ENCODE measurements at places on chromosomes 5 and 9.

GRCh38 chr9:74415995-74416394 is 81.1 kb upstream of the RORB start:
- DNase-seq = no peak

DNA sequence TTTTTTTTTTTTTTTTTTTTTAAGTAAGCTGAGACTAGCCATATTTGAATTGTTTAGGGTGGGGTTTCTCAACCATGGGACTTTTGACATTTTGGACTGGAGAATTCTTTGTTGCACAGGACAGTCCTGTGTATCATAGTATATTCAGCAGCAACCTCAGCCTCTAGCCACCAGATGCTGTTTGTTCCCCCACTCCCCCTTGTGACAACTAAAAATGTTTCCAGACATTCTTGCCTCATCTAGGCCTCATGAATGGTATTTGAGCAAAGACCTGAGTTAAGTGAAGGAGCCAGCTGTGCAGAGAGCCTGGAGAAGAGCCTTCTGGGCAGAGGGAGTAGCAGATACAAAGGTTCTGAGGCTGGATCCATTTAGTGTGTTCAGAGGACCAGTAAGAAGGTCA is 155.9 kb downstream of the SGCD start:
- DNase-seq = no peak

GRCh38 chr5:149407323-149408251 is 28.5 kb upstream of the IL17B start:
- no peak for DNase-seq

DNA sequence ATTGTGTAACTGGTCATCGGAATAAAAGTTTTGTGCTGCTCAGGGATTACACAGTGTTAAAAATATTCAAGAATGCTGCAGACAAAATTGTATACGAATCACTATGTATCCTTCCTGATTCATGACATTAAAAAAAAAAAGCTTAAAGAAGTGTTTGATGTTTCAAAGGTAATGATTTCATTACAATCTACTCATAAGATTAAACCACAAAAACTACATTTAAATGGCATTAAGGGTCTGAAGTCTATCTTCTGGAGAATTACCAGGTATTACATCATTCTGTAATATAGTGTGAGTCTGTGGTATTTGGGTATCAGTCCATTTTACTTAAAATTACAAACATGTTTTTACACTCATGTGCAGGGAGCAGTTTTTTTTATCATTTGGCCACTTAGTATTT is 324.4 kb downstream of the NDUFS4 start:
- no peak for DNase-seq

DNA sequence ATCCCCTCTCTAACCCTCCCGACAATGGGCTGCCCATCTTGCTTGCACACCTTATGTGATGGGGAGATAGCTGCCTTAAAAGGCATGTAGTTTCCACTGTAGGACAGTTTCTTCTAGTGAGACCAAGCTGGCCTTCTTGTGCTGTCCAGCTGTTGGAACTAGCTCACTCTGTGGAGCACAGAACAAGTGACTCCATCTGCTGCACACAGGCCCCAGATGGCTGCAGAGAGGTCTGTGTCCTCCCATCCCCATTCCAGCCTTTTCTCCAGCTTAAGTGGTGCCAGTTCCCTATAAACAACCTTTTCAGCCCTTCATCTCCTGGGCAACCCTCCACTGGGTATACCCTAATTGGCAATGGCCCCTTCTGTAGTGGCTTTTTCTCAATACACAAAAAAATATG is 18.7 kb upstream of the PSD2 start:
- no peak for DNase-seq

DNA sequence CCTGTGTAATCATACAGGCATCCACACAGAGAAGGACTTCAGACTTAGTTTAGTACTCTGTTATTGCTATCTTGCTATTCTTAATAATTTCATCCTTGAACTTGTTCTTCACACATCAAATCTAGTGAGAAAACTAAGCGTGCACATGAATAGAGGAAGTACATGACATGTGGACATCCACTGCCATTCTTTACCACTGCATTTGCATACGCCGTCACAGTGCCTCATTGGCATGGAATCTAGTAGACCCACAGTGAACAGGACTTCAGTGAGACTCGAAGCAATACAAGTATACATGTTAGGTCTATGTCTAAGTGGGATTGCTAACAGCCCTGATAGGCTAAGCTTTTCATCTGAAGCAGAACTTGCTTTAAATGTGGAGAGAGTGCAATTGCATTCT is 592.1 kb downstream of the TLE4 start:
- DNase-seq = no peak

- no peak for DNase-seq
Observed at GRCh38 chr9:76159293-76159926, 234.8 kb downstream of the RFK start.

DNA sequence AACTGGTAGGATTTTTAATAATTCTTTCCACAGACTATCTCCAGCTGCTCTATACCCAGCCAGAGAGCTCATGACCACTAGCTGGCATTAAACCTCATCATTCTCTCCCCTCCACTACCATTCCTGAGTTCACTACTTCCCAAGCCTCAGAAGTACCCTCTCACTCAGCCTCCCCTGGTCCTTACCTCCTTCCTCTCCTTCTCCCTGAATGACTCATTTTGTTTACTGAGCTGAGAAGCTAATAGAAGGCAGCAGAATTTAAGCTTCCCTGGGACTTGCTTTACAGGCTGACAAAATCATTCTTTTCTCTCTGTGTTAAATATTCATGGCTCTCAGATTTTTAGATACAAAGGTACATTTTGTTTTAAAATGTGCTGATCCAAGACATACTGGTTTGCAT is 305.4 kb downstream of the TLR4 start:
- no peak for DNase-seq

DNA sequence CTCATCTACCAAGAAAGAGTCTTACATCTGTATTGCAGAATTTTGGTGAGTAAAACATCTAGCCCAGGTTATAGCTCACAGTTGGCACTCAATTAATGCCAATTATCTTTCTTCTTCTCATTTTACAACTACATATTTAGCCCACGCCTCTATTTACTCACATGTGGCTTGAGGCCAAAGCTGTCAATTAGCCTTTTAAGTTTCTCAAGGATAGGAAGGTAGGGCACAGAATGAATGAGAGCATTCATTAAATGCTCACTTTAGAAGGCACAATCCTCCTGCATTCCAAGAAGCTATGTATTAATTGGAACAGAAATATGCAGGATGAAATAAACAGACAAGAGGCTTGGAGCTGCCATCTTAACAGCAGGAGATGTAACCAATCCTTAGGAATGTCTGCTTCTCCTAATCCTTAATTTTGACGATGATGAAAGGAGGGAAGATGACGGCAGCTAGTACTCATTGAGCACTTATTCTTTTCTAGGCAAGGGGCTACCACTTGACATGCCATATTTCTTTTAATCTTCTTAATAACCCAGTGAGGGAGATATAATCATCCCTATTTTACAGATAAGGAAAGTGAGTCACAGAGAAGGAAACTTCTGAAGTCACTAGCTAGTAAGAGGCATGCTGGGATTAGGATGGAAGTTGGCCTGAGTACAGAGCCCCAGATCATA is 30.8 kb upstream of the PANK3 start:
- DNase-seq = no peak

GRCh38 chr5:157390551-157391297 is 69.3 kb upstream of the NIPAL4 start:
- DNase-seq = peak; percentile 89

DNA sequence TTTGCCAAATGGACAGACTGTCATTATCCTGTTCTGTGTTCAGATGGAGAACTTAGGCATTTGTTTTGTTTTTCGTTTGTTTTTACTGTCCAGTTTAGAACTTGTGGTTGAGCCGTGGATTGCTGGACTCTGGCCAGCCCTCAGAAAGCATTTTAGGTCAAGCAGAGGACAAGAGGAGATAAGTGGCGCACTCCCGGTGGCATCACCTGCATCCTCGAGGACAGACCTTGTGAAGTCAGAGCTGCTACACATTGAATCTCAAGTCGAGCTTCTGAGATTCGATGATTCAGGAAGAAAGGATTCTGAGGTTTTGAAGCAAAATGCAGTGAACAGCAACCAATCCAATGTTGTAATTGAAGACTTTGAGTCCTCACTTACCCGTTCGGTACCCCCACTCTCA is 8.9 kb downstream of the MTRR start:
- DNase-seq = peak; percentile 63

DNA sequence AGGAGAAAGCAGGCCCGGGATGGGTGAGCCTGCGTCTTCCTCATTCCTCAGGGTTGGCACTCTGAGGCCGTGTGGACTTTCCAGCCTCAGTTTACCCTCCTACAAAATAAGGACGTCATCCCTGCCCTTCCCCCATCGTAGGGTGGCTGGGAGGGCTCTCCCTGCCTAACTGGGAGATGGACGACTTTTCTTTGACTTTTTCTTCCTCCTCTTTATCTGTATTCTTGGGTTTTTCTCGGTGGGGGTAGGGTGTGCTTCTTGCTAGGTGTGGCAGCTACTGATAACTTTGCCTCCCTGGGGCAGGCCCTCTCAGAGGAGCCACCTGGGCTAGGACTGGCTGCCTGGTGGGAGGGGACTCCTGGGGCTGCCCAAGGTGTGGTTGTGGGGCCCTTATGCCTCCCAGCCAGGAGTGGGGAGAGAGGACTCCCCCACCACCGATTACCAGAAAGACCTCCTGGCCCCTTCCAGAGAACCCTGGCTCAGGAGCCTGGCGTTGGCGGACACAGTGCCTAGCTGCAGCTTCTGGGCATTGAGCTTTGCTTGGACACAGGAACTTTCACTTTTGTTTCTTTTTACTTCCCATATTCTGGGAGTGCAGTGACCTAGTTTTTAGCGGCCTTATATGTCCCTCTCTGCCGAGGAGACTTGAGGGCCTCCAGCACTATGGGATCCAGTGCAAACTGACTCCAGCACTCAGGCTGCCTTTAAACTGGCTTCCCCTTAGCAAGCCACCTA is 6.1 kb downstream of the GLIPR2 start:
- DNase-seq = no peak

- no peak for DNase-seq
Observed at GRCh38 chr5:176420972-176421544, 4.7 kb upstream of the CLTB start.

DNA sequence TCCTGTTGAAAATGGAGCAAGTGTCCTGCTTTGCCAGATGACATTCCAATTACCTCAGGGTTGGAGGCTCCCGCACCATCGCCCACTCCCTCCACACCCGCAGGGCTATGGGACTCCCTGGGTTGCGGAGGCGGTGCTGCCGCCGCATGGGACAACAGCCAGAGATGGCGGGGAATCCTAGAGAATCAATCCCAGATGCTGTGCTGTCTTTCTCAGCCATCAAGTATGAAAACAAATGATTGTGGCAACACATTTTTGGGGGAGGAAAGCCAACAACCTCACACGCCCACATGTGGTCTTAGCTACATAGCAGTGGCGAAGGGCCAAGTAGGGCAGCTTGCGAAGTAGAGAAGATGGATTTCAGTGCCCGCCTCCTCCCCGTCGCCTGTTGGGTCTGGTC is 46.7 kb downstream of the IL31RA start:
- peak; percentile 90 for DNase-seq

DNA sequence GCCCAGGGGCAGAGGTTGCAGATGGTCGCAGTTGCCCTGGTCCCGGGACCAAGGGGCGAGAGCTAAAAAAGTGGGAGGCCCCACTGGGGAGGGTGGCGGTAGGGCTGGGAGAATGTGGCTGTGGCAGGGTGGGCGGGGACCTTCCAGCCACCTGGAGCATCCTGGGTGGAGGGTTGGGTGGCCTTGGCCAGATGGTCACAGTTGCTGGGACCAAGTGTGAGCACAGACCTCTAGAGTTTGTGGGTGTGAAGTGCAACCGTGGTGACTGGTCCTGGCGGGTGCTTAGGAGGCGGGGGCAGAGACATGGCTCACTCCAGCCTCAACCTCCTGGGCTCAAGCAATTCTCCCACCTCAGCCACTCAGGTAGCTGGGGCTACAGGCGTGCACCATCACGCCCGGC is 5.7 kb upstream of the TRAF2 start:
- no peak for DNase-seq

GRCh38 chr9:135705376-135705775 is 3.4 kb downstream of the KCNT1 start:
- no peak for DNase-seq

DNA sequence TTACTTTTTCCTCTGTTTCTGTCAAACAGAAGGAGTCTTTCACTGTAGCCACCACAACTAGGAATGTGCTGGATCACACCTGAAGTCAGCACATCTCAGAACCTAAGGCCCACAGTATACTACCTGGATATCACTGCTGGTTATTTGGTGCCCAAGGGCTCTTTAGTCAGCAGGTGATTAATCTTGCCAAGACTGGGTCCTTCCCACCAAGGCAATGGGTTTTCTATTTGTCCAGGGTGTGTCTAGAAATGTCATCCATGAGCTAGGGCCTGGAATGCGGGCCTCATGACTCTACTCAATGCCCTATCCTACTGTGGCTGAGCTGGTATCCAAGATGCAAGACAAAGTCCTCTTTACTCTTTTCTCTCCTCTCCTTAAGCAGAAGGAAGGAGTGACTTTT is 9.8 kb upstream of the PCDHAC1 start:
- DNase-seq = no peak

DNA sequence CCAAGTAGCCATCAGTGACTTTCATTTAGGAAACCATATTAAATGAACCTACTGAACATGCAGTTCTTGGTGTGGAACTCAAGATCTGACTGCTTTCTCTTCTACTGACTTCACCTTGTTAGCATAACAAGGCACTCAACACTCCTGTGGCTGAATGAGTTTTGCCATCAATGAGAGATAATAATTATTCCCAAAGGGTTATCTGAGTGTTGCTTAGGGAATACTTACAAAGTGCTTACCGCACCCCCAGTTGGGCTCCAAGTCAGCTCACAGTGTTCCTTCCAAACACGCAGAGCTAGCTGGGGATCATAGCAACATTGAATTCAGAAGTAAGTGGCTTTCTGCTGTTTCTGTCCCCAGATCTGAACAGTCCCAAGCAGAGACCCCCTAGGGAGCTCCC is 182.9 kb downstream of the SREK1 start:
- no peak for DNase-seq

DNA sequence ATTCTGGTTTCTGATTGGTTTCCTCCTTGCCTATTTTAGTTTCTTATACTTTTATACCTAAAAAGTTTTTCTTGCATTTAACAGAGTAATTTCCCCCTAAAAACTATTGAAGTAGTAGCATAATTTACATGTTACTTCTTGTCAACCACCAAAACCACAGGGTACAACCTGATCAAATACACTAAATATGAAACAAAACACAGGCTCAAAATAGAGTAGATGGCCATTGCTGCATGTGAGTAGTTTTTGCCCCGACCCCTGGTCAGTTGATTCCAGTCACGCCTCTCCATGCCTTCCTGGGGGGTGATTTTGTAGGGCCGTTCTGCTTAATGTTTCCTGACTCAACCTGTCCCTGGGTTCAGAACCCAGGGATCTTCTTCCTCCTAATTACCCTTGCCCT is 101.8 kb downstream of the TLE4 start:
- no peak for DNase-seq

DNA sequence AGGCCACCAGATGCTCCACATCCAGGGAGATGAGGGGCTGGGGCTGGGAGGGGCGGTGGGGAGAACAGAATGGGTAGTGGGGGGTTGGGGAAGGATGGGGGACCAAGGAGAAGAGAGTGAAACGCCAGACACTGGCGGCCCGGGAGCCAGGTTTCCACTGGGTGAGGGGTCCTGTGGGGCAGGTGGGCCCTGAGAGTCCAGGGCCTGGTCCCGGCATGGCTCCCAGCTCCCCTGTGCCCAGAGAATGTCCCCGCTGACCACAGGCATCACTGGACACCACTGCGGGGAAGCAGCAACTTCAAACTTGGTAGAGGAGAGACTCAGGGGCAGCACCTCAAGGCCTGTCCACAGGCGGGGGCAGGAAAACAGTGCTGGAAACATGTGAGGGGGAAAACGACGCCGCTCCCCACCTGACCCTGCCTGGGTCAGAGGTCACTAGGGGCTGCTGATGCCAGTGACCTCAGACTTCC is 13.2 kb downstream of the NINJ1 start:
- DNase-seq = no peak
